ENCODE measurements at places on chromosomes 16 and 17. TPM values are rescaled to one million over a fixed set of nuclear protein-coding genes. Genes with fewer than 3 reads are reported as not detected.

Gene NLRC5
- 178 TPM for total RNA-seq

Gene OSGIN1
- total RNA-seq = 0.86 TPM

Gene ACOX1
- 35.1 TPM for total RNA-seq

Gene PITPNM3
- total RNA-seq = 0.50 TPM

Gene TM4SF5
- not detected for total RNA-seq

Gene CDRT15
- not detected for total RNA-seq

Gene TMIGD1
- total RNA-seq = not detected

Gene C17orf67
- 3.2 TPM for total RNA-seq

Gene TBC1D3K
- not detected for total RNA-seq

Gene GAS2L2
- not detected for total RNA-seq

- DNase-seq = no peak
- H3K4me1 ChIP-seq = no peaks in the 10 kb centered on the region
- no peaks in the 10 kb centered on the region for H3K36me3 ChIP-seq
Observed at GRCh38 chr17:213286-214105, 32.0 kb upstream of the DOC2B start.

DNA sequence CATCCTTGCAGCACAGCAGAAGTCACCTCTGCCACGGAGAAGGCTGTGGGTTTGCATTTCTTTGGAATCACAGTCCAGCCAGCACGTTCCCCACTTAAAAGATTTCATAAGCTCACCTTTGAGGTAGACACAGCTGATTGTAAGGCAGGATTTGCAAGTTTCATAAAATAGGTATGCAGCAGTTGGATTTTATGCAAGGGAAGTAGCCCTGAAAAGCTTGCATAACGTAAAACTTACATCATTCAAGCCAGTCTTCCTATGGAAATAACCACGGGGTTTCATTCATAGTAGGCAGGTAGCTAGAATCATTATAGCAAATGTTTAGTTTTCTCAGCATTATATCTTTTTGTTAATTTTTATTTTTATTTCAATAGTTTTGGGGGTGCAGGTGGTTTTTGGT, 49.8 kb upstream of the ARHGAP44 start:
- H3K4me3 ChIP-seq = no peak overlapping the region
- no peak for DNase-seq
- no peak overlapping the region for H3K27ac ChIP-seq
- H3K4me1 ChIP-seq = no peaks in the 10 kb centered on the region
- H3K36me3 ChIP-seq = no peaks in the 10 kb centered on the region
- no peaks in the 10 kb centered on the region for H3K27me3 ChIP-seq

DNA sequence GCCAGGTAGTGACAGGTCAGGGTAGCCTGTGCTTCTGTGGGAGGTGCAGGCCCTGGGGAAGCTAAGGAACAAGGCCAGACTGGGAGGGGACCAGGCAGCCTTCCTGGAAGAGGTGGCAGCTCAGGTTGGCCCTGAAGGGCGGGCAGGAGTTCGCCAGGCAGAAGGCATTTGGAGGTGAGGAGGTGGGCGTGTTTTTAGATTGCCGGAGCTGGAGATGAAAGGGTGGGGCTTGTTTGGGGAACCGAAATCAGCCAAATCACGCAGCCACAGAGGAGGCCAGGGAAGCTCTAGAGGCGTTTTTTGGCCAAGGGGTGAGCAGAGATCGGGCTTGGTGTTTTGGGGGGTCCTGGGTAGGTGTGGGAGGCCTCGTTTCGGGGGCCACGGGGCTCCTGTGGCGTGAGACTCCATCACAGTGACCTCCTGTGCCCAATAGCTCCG, 7.6 kb downstream of the ADCY7 start:
- no peaks in the 10 kb centered on the region for H3K27me3 ChIP-seq
- peak overlapping the region; percentile 67 for H3K4me3 ChIP-seq
- peaks cover 98% of the 10 kb centered on the region for H3K4me1 ChIP-seq

GRCh38 chr16:66099306-66099705, 267.2 kb upstream of the CDH5 start:
- no peak overlapping the region for H3K27ac ChIP-seq
- no peaks in the 10 kb centered on the region for H3K36me3 ChIP-seq
- no peak overlapping the region for H3K4me3 ChIP-seq

DNA sequence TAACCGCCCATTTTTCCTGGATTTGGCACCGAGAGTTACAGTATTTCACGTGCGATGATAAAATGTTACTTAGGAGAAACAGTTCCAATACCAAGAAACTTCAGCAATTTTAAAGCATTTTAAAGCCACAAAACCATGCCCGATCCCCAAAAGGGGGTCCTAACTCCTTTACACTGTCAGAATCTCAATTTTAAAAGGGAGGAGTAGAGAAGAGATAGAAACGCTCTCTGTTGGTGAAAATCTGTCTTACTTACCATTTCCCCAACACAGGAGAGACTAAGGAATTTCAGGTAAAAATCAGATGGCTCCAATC, 526 bp upstream of the RNASEK start:
- H3K36me3 ChIP-seq = no peaks in the 10 kb centered on the region
- peak overlapping the region; percentile 100 for H3K27ac ChIP-seq
- peak overlapping the region; percentile 87 for H3K4me3 ChIP-seq
- DNase-seq = no peak
- peaks cover 55% of the 10 kb centered on the region for H3K4me1 ChIP-seq

GRCh38 chr16:15598648-15599190, 44.2 kb downstream of the MARF1 start:
- H3K4me1 ChIP-seq = no peaks in the 10 kb centered on the region
- no peak overlapping the region for H3K4me3 ChIP-seq
- no peak overlapping the region for H3K27ac ChIP-seq
- no peak for DNase-seq

DNA sequence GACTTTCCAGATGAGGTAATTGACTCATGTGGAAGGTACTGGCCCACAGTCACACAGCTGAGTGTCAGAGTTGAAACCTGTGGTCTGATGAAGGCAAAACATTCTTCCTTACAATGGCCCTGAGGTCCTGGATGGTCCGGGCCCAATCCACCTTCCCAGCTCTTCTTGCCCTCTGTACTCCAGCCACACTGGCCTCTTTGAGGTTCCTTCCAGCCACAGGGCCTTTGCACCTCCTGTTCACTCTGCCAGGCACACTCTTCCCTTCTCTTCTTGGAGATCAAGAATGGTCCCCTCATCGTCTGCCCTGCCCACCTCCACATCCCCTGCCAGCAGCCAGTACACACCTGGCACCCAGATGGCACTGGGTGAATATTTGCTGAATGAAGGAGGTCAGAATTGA, 6.5 kb upstream of the PEMT start:
- H3K36me3 ChIP-seq = no peaks in the 10 kb centered on the region
- H3K4me3 ChIP-seq = no peak overlapping the region
- H3K27ac ChIP-seq = no peak overlapping the region
- no peaks in the 10 kb centered on the region for H3K27me3 ChIP-seq
- DNase-seq = no peak

GRCh38 chr17:8021565-8022359, 17.1 kb upstream of the ALOX15B start:
- no peak for DNase-seq
- no peaks in the 10 kb centered on the region for H3K36me3 ChIP-seq
- H3K27me3 ChIP-seq = peaks cover 8% of the 10 kb centered on the region
- H3K27ac ChIP-seq = no peak overlapping the region
- no peak overlapping the region for H3K4me3 ChIP-seq

- no peaks in the 10 kb centered on the region for H3K4me1 ChIP-seq
- DNase-seq = no peak
- no peak overlapping the region for H3K27ac ChIP-seq
- no peak overlapping the region for H3K4me3 ChIP-seq
- peaks cover 95% of the 10 kb centered on the region for H3K36me3 ChIP-seq
- no peaks in the 10 kb centered on the region for H3K27me3 ChIP-seq
Observed at GRCh38 chr17:80349151-80349651, 65.8 kb upstream of the ENDOV start.

- H3K4me1 ChIP-seq = no peaks in the 10 kb centered on the region
- no peak overlapping the region for H3K27ac ChIP-seq
- no peak for DNase-seq
- no peaks in the 10 kb centered on the region for H3K27me3 ChIP-seq
- H3K36me3 ChIP-seq = peaks cover 3% of the 10 kb centered on the region
Observed at GRCh38 chr16:48330841-48331192, 54.4 kb downstream of the SIAH1 start.

- no peak overlapping the region for H3K4me3 ChIP-seq
- no peak for DNase-seq
- H3K4me1 ChIP-seq = peaks cover 21% of the 10 kb centered on the region
- H3K27ac ChIP-seq = no peak overlapping the region
- no peaks in the 10 kb centered on the region for H3K27me3 ChIP-seq
Observed at GRCh38 chr16:19715566-19715965, 2.5 kb downstream of the KNOP1 start.

GRCh38 chr16:72991211-72991610, 56.7 kb downstream of the ZFHX3 start:
- H3K4me3 ChIP-seq = no peak overlapping the region
- DNase-seq = no peak
- no peaks in the 10 kb centered on the region for H3K36me3 ChIP-seq
- H3K27ac ChIP-seq = no peak overlapping the region

- no peak overlapping the region for H3K4me3 ChIP-seq
- no peaks in the 10 kb centered on the region for H3K4me1 ChIP-seq
- H3K36me3 ChIP-seq = no peaks in the 10 kb centered on the region
Observed at GRCh38 chr17:78501241-78502036, 75.8 kb downstream of the DNAH17 start.

GRCh38 chr16:106623-107324, 28.7 kb downstream of the MPG start:
- H3K4me1 ChIP-seq = no peaks in the 10 kb centered on the region
- DNase-seq = peak; percentile 57
- no peak overlapping the region for H3K27ac ChIP-seq
- no peak overlapping the region for H3K4me3 ChIP-seq
- no peaks in the 10 kb centered on the region for H3K27me3 ChIP-seq
- H3K36me3 ChIP-seq = peaks cover 4% of the 10 kb centered on the region

GRCh38 chr17:14886200-14886739, 378.9 kb downstream of the PMP22 start:
- no peak overlapping the region for H3K4me3 ChIP-seq
- H3K4me1 ChIP-seq = no peaks in the 10 kb centered on the region
- H3K27ac ChIP-seq = no peak overlapping the region
- H3K36me3 ChIP-seq = no peaks in the 10 kb centered on the region
- DNase-seq = no peak
- no peaks in the 10 kb centered on the region for H3K27me3 ChIP-seq

DNA sequence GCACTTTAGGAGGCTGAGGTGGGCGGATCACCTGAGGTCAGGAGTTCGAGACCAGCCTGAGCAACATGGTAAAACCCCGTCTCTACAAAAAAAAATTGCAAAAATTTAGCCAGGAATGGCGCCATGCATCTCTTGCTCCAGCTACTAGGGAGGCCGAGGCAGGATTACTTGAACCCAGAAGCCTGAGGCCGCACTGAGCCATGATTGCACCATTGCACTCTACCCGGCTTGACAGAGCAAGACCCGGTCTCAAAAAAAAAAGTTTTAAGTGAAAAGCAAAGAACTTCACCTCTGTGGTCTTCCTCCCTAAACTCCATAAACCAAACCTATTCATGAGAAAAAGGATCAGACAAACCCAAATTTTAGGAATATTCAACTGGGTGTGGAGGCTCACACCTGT, 7.0 kb downstream of the CD2BP2 start:
- H3K27me3 ChIP-seq = no peaks in the 10 kb centered on the region
- H3K4me1 ChIP-seq = peaks cover 3% of the 10 kb centered on the region

DNA sequence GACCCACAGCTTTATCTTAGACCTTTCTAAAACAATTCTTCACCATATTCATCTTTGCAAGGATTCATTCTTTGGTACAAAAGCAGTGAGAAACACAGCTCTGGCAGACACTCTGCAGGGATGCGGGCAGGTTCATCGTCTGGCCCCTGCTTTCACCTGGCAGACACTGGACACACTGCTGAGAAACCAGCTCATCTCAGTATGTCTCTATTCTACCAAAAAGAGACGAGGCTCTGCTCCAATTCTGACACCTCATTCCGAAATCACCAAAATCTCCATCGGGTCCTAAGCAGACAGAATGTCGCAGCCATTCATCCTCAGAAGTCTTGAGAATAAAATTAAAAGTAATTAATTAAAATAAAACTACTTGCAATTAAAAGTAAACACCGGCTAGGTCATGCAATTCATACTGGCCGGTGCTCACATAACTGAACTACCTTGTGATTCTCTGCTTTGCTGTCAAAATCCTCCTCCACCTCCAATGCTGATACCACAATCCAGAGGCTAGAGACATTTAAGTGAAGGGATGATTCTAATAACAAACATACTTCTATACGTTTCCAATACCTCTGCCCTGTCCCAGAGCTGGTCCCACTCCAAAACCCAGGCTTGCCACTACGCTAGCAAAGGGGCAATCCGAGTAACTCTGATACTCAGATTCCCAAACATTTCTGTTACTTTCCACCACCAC, 1.3 kb downstream of the RNF157 start:
- H3K4me3 ChIP-seq = peak overlapping the region; percentile 34
- H3K4me1 ChIP-seq = peaks cover 47% of the 10 kb centered on the region
- H3K36me3 ChIP-seq = no peaks in the 10 kb centered on the region
- no peak for DNase-seq
- H3K27me3 ChIP-seq = no peaks in the 10 kb centered on the region

- no peaks in the 10 kb centered on the region for H3K27me3 ChIP-seq
- DNase-seq = no peak
- no peaks in the 10 kb centered on the region for H3K36me3 ChIP-seq
- no peaks in the 10 kb centered on the region for H3K4me1 ChIP-seq
- H3K27ac ChIP-seq = no peak overlapping the region
Observed at GRCh38 chr17:6986676-6987075, 9.2 kb upstream of the ALOX12 start.

DNA sequence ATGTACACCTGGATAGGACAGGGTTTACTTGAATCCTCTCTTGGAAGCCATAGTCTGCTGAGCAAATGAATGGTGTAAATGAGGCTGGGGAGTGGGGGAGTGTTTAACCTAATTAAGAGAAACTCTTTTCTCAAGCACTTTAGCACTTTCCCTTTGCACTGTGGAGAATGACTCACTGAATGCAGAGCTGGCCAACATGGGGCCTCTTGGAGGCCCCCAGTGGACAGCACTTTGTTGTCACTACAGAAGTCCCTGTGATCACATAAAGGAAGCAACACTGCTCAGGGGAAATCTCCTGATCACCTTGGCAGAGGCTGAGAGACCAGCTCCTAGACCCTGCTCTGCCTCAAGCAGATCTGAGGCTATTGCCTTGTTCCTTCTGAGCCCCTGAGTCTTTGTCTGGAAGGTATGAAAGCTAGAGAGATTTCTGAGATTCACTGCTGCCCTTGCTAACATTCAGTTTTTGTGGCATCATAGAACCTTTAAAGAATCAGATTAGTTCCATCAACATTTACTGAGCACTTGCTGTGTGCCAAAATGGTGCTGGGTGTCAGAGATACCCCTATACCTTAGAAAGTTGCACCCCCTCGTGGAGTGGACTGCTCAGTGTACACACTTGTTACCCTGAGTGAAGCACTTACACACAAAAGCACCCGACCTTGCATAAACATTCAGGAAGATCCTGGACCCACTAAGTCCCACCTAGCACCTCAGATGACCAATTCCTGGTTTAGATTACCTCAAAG, 230.1 kb upstream of the CCL2 start:
- H3K36me3 ChIP-seq = no peaks in the 10 kb centered on the region
- no peak overlapping the region for H3K4me3 ChIP-seq
- no peaks in the 10 kb centered on the region for H3K4me1 ChIP-seq
